Stimulated activated CD8-positive, alpha-beta memory T cell treated with anti-CD3 and anti-CD28 coated beads, Interleukin-4, amount 100 ng/mL, for 1 hour (primary cell): ENCODE measurements at places on chromosomes 12 and 14.

DNA sequence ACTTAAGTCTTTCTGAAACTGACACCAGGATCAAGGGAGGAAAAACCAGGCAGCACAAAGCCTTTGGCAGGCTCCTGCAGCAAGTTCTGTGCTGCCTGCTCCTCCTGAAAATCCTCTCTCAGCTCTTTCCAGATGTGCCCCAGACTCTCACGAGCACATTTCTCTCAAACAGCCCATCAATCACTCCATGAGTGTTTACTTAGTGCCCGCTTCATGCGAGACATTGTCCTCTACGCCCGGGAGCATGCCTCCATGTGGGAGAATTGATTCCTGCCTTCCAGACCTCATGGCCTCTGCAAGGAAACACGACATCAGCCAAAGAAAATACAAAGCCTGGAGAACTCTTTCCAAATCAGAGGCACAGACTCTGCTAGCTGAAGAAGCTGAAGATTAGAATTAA lies 46.5 kb upstream of the TSPAN11 start:
- DNase-seq, result no peak

GRCh38 chr14:68610251-68610793 lies 182.5 kb downstream of the ZFP36L1 start:
- DNase-seq, result no peak

DNA sequence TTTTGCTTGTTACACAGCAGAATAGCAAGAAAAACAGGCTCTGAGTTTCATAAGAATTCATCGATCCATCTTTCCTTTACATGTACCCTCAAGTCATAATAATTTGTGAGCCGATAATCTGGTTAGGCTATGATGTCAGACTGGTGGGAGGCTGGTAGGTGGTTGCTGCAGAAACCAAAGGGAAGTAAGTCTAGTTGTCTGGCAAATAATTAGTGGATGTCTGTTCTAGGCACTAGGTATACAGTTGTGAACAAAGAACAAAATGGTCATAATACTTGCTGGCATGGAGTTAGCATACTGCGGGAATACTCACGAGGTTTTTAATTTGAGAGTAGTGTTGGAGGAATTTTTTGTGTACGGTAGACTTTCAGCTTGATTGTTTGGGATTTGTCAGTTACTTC lies 8.8 kb downstream of the SUSD6 start:
- DNase-seq, result no peak

- DNase-seq, result no peak
These were observed 76.9 kb downstream of the VWF start for GRCh38 chr12:6047249-6048237.

DNA sequence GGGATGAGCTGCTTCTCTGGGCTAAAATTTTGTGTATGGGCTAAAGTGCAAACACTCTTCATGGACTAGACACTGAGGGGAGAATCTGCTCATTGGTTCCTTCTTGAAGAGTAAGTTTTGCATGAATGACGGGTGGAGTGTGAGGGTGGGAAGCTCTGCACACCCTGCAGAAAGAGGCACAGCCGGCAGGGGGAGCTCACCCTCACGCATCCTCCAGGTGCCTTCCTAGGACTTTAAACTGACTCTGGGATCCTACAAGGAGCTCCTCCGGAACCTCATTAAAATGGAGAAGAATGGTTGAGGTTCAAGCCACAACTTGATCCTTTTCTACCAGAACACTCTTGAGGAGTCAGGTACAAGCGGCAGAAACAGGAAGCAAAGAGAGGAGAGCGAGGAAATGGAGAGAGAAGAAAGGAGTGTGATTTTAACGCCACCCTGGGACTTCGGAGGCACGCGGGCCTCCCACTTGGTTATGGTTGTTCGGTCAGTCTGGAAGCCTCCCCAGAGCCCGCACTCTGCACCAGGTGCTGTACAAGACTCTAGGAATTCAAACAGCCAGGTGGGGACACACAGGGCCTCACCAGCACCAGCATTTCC lies 87.5 kb downstream of the SETD3 start:
- DNase-seq, result no peak

DNA sequence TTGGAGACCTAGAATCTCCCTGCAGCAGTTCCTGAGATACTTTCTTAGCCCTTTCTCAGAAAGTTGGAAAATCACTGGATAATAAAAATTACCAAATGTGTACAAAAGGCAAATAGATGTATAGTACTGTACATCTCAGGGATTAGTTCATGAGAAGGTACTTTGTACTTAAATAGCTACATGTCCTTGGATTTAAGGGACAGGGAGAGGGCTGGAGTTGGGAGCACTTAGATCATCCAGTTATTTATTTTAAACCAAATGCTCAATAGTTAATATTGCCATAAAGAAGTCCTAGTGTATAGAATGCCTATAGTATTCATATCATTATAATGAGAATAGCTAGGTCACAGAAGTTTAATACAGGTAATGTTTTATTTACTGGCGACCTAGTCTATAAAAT lies 13.4 kb downstream of the CDKN3 start:
- DNase-seq, result no peak

- DNase-seq, result no peak
These were observed 112.7 kb downstream of the NCOR2 start for GRCh38 chr12:124454735-124455134.

DNA sequence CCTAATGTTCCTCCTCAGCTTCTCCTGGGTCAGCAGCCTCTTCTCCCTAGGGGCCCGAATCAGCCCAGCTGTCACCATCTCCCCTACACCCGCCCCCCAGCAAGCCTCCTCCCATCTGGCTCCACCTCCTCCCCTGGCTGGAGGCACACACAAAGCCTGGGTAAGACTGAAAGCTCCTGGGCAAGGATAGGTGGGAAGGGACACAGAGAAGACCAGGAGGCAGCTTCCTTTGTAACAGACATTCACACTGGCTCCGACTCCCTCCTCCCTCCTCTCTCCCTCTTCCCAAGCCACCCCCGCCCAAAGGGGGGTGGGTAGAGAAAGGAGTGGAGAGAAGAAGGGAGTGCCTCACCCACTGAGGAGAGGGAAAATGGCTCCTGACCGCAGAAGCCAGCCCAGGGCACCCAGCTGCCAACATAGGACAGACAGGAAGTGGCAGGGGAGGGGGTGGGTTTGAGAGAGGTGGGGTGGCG lies 4.0 kb downstream of the CHD4 start:
- DNase-seq, result no peak

- no peak for DNase-seq
These were observed 27.6 kb upstream of the LRP6 start for GRCh38 chr12:12294215-12295005.

DNA sequence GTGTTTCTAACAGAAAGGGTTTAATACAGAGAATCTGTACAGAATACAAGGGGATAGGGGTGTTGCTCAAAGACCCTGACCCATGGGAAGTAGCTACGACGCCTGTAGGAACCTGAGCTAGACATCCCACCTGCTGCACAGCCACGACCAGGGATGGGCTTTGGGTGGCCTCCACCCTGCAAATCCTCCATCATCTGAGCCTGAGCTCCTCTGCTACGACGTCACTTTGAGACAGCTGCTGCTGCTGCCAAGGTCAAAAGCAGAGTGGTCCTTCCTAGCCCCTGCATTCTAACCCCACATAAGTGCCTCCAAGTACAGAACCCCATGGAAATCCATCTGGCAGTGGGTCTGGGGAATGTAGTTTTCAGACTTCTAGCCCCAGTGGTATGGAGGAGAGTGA lies 43.8 kb downstream of the JAG2 start:
- DNase-seq, result no peak

- no peak for DNase-seq
These were observed 151.0 kb downstream of the BCAT1 start for GRCh38 chr12:24797901-24798300.

DNA sequence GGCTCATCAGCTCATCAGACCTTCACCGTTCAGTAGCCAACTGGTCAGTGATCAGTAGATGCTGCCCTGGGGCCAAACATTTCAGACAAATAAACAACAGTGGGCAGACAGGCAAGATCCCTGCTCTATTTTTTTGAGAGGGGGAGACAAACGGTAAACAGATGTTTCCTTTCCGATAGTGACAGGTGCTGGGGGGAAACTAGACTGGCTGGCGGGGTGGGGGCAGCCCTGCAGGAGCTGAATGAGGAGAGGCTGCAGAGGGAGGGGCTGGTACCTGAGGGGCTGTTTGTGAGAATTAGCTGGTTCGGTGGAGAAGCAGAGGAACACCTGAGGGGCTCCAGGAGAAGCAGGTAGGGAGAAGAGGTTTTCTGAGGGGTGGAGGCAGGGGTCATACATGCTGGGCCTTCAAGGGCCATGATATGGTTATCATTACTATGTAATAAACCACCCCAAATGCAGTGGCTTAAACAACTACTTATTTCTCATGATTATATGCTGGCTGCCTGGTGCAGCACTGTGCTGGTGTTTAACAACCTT lies 8.2 kb upstream of the GOLGA3 start:
- no peak for DNase-seq

DNA sequence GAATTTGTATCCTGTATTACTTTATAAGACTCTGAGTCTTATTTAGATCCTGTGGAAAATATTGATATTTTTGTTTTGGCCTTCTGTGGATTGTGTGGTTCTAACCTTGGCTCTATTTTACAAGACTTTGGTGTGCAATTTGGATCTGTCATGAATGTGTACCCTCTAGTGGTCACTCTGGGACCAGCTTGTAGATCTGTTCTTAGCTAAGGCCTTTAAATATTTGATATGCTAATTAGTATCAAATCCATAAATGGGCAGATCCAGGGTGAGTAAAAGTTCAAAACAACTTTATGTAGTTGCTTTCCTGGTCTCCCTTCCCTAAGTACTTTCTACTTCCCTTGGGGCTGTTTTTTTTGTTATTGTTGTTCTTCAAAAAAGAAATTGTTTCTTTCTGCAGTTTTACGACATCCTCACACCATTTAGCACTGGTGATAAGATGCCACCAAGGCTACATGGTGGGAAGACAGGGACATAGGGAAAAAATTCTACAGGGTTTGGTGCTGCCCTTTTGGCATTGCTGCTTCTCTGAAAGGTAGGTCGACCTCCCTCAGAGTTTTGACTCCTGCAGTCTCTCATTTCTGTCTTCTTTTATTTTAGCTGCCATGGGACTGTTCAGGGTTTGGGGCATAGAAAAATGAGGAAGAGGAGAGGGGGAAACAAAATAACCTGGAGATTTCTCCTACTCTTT lies 238.5 kb downstream of the GPHN start:
- no peak for DNase-seq

DNA sequence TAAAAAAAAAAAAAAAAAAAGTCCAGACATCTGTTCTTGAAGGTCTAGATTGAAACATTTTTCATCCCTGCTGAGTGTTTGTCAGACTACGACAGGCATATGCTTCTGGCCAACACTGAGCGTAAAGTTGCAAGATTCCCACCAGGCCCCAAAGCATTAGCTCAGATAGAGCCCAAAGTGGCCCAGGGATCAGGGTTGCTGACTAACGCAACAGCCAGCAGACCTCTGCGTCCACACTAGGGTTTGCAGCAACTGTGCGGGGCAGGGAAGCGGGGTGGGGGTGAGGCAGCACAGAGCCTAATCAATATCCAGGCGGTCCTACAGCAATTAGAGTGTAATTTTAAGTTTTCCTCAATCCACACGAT lies 55.7 kb downstream of the SSH1 start:
- no peak for DNase-seq

DNA sequence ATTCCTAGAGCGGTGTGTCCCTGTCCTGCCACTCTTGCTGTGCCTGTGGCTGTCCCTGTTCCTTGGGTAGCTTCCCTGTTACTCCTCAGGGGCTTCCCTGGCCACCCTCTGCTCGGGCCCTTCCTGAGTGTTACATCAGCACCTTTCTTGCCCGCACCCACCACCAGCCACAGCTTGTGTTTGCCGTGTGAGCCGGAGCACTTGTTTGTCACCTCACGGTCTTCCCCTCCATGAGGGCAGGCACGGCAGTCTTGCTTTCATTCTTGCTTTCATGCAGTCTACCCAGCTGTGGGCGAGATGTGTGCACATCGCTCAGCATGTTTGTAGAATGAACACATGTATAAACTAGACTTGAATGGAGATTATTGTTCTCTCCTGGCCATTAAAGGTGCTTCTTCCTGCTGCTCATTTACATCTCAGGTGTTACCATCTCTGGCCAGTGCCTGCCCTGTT lies 42.0 kb downstream of the TRAF3 start:
- DNase-seq, result no peak

DNA sequence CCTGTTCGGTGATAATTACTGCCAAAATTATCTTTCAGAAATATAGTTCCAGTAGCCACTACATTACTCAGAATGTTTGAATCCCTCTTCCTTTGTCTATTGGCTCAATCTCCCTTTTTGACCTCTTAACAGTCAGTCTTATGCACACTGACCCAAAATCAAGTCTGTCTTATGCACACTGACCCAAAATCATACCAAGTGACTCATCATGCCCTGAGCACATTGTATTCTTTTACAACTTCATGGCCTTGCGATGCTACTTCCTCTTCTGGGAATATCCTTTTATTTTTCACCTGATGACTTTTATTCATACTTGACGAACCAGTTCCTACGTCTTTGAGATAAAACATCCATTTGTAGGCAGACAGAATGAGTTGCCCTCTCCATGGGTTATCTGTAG lies 182.3 kb downstream of the NPAS3 start:
- DNase-seq, result no peak

DNA sequence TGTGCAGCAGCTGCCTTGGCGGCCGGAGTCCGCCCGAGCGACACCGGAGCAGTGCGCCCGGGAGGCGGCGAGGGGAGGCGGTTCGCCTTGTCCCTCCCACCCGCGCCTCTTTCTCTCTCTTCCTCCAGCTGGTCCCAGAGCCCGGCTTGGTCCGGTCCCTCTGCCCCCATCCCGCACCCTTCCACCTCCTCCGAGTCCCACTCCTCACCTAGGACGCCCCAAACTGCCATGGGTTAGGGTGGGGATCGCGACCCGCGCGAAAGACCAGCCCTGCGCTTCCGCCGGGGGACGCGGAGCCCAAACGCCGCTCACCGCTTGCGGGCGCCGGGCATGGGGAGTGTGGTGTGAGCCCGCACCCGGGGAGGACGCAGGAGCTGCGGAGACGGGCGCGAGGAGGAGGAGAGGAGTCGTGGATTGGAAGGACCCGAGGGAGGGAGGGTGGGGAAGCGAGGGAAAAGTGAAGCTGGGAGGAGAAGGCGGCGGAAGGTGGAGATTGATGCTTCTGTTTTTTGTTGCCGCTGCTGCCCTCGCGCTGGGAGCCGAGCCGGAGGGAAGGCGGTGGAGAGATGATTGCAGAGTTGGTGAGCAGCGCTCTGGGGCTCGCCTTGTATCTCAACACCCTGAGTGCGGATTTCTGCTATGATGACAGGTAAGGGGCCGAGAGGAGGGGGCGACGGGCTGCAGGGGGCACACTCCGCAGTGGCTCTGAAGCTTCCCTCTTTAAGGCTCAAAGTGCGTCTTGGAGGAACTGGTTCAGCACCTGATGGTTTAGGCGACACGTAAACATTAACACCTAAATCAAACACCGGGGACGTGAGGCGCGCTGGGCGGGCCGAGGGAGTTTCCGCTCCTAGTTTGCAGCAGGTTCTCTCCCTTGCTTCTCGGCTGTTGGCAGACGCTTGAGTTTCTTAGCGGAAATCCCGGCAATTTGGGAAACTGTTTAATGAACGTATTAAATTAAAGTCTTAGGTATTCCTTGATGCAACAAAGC lies 610 bp downstream of the TMTC2 start:
- peak; percentile 27 for DNase-seq
